ENCODE measurements at places on chromosomes 6 and 20.

GRCh38 chr6:26383624-26384417 lies 913 bp downstream of the BTN2A2 start:
- no peak for DNase-seq

GRCh38 chr6:22357724-22358189 lies 60.9 kb upstream of the PRL start:
- no peak for DNase-seq

DNA sequence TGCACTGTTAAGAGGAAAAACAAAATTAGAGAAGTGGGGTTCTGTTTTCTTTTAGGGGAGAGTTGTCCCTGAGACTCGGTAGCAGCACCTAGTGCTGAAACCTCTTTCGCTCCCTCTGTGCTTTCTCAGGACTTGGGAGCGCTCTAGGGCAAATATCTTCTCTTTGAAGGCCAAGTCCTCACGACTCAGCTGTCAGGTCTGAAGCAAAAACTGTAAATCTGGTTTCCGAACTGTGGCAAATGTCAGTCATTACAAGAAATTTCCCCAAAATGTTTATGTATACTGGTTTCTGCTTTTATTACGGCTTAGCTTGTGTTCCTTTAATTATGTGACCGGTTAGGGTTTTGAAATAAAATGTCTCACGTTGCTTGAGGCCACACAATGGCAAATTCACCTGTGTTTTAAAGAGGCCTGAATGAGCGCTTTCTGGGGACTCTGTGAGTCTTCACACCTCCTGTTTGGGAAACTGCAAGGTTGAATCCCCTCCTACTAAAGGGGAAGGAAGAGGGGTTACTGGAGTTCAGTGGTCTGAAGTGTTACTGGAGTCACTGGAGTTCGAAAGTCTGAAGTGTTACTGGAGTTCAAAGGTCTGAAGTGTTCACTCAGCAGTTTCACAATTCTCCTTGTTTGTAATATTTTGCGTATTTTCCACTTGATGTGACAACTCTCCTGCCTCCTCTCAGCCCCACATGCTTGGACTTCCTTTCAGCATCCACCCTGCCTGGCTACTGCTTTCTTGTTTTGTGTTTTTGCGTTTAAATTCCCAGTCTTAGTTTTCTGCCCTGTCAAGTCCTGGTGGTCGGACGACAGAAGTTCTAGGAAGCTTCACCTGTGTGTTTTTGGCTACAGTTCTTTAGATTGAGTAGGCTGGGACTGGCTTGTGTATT lies 1.6 kb downstream of the SMPDL3A start:
- no peak for DNase-seq

GRCh38 chr6:16471910-16472297 lies 233.5 kb downstream of the GMPR start:
- DNase-seq, result no peak

- no peak for DNase-seq
Measured at GRCh38 chr20:57369596-57369995, 18.5 kb downstream of the RAE1 start.

DNA sequence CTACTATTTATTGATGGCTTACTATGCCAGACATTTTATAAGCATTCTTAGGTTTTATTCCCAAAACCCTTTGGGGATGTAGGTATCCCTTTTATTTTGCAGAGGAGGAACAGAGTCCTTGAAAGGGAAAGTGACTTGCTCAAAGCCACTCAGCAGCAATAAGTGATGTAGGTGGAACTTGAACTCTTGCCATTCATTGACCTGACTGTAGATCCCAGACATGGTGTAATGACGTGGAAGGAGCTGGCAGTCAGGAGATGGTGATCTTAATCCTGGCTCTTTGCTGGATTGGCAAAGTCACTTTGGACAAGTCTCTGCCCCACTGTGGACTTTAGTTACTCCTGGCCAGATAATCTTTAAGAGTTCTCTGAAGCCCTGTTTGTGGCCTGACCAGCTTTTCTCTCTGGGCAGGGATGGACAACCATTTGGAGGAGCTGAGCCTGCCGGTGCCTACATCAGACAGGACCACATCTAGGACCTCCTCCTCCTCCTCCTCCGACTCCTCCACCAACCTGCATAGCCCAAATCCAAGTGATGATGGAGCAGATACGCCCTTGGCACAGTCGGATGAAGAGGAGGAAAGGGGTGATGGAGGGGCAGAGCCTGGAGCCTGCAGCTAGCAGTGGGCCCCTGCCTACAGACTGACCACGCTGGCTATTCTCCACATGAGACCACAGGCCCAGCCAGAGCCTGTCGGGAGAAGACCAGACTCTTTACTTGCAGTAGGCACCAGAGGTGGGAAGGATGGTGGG lies 1.6 kb downstream of the DBNDD2 start:
- DNase-seq, result no peak

GRCh38 chr6:168765752-168766151 lies 324.8 kb downstream of the SMOC2 start:
- DNase-seq, result no peak

DNA sequence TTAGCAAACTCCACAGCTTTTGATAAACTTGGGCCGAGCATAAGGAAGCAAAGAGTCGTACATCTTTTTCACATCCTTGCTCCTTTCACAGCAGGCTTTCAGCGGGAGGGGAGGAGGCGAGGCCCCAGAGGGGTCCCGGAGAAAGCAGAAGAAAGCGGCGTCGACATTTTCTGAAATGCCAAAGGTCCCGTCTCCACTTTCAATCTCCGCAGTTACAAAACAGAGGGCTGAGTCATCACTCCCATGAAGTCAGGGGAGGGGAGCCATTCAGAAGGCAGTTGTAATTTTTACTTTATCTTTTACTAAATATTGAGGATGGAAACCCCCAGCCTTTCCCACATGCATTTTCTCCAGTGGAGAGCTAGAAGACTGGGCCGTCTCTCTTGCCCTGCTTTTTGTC lies 174.2 kb upstream of the THBS2 start:
- DNase-seq, result no peak

GRCh38 chr20:61263084-61263695 lies 11.1 kb downstream of the CDH4 start:
- DNase-seq, result no peak

GRCh38 chr6:68533339-68533795 lies 101.7 kb upstream of the ADGRB3 start:
- no peak for DNase-seq

DNA sequence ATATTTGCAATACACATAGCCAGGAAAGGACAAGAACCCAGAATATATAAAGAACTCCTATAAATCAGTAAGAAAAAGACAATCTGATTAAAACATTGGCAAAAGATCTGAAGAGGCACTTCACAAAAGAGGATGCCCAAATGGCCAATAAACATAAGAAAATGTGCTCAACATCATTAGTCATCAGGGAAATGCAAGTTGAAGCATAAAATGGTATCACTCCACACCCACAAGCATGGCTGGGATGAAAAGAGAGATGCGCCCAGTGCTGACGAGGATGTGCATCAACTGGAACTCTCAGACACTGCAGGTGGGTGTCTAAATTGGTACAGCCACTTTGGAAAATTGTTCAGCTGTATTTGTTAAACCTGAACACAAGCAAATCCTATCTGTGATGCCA lies 42.4 kb upstream of the MLN start:
- no peak for DNase-seq

DNA sequence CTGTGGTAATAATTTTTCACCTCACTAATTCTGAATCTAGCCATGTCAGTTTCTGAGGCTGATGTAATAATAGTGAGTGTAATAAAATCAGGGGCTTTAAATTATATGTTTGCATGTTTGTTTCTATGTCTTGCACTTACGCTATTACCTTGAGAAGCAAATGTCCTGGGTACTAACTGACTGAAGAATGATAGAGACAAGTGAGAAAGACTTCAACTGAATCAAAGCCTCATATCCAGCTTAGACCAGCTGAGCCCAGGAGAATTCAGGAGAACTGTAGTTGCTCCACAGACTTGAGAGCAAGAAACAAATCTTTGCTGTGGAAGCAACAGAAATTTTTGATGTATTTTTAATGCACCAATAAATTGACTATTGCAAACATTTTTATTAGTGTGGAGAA lies 162.8 kb downstream of the MANEA start:
- no peak for DNase-seq

- DNase-seq, result no peak
Measured at GRCh38 chr6:73234733-73235132, 9.4 kb upstream of the KHDC1L start.

DNA sequence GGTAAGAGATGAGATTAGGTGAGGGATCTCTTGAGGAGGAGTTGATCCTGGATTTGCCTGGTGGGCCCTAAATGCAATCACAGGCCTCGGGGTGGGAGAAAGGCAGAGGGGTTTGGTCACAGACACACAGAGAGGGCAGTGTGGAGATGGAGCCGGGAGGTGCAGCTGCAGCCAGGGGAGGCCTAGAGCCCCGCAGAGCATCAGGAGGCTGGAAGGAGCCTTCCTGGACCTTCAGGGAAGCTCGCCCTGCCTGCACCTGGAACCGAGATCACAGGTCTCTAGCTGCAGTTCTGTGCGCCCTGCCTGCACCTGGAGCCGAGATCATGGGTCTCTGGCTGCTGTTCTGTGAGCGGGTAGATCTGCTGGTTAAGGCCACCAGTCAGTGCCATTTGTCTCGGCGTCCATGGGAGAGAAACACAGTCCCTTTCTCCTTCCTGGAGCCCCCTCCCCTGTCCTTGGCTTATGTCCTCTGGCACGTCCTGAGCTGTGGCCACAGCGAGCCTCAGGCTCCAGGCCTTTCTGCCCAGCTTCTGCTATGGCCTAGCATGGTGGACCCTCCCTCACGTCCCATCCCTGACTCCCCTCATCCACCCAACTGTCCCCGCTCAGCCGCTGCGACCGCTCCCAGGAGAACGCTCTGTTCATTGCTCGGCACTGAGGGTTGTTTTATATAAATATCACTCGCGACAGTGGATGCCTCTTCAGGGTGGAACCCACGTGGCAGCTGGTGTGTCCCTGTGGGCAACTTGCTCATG lies 112.0 kb downstream of the DACT2 start:
- DNase-seq, result no peak

GRCh38 chr20:51446656-51447055 lies 95.9 kb downstream of the NFATC2 start:
- DNase-seq, result no peak

DNA sequence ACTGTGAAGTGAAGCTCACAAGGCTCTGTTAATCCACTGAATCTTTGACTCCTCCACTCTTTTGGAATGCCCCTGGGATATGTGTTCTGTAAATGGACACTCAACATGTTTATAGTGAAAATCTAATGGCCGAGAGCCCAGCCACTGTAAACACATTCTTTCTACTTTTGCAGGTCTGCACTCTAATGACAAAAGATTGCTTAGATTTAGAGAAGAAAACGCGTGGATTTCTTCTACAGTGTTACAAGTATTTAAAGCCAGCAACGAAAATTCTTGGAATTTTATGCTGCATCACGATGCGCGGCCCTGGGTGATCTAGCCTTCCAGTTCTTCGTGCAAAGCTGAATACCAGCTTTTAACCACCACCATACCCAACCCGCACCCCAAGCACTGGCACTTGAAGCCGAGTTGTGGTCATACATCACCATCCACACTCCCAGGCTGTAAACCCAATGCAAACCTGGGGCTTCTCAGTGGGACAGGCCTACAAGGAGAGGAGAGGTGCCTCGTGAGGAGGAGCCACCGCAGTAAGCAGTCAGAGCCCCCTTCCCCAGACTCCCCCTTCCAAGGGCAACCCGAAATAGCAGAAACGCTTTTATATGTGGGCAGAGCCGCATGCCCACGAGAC lies 3.7 kb upstream of the FOXO3 start:
- DNase-seq, result no peak

DNA sequence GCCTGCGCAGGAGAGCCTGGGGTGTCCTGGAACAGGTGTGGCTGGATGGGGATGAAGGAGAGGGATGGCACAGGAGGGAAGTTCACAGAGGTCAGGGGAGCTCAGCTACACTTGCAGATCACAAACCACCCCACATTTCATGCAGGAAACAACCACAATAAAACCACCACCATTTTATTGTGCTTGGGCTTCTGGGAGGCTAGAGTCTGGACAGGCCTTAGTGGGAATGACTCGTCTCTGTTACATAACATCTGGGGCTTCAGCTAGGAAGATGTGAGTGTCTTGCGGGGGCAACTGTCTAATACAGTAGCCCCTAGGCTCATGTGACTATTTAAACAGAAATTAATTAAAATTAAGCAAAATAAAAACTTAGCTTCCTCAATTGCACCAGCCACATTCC lies 33.4 kb downstream of the SNX5 start:
- no peak for DNase-seq

- DNase-seq, result no peak
Measured at GRCh38 chr6:142985281-142985680, 40.3 kb upstream of the HIVEP2 start.

- no peak for DNase-seq
Measured at GRCh38 chr20:51067792-51068191, 44.9 kb upstream of the KCNG1 start.

- no peak for DNase-seq
Measured at GRCh38 chr6:9841886-9842725, 572.8 kb downstream of the TFAP2A start.

DNA sequence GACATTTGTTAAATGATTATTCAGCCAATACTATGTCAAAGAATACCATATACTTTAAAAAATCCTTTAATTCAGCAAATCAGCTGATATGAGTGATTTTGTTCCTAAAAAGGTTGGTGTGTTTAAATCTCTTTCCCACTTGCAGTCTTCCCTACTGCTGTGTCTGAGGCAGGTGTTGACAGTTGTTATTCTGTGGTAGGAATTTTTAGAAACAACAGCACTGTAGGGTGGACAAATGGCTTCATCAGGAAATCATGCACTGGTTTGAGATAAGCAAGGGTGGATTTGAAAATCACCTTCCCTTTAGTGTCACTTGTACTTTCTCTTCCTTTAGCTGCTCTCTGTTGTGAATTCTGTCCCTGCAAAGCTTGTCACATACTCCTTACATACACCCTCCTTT lies 213.7 kb upstream of the SGK1 start:
- DNase-seq, result no peak

GRCh38 chr6:153623496-153623895 lies 415.5 kb upstream of the OPRM1 start:
- no peak for DNase-seq

- no peak for DNase-seq
Measured at GRCh38 chr6:57137350-57137749, 34.8 kb upstream of the BAG2 start.

DNA sequence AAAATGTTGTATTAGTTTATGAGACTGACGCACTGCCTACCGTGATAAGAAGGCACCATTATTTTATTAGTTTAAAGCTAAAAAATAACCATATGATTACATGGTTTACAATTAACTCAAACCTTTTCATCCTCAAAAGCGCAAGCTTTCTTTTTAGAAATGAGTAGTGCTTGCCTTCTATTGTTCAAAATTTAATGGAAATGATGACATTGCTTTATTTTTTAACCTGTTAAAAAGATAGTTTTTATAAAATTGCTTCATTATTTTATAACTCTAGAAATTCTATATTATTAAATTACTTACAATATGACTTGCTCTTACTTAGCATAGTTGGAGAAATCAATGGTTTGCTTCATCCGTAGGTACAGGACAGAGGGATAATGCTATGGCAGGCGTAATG lies 78.7 kb upstream of the HDDC2 start:
- no peak for DNase-seq

- DNase-seq, result no peak
Measured at GRCh38 chr6:106250953-106251352, 74.6 kb downstream of the ATG5 start.

- no peak for DNase-seq
Measured at GRCh38 chr6:127907960-127908640, 7.2 kb upstream of the THEMIS start.
